ENCODE measurements at places on chromosomes 11 and 22.
A peak's percentile ranks its signal among the peaks of the same experiment; 100 is the strongest.

DNA sequence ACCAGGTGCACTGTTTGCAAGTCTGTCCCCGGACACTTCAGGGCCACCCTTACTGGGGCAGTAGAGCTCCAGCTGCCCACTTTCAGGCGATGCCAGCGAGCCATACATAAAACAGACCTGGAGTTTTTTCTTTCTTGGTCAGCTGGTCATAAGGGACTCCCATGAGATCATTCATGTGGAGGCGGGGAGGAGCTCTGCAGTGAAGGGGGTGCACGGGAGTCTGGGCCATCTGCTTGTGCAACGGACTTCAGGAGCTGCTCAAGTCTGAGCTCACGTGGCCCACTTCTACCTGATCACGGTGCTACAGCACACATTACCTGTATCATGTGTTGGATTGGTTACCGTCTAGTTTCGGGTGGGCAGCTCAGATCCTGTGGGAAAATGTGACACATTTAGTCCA lies 9.2 kb upstream of the MRGPRF start:
- no peak for DNase-seq

GRCh38 chr11:36441610-36442208 lies 68.4 kb downstream of the TRAF6 start:
- DNase-seq: no peak

DNA sequence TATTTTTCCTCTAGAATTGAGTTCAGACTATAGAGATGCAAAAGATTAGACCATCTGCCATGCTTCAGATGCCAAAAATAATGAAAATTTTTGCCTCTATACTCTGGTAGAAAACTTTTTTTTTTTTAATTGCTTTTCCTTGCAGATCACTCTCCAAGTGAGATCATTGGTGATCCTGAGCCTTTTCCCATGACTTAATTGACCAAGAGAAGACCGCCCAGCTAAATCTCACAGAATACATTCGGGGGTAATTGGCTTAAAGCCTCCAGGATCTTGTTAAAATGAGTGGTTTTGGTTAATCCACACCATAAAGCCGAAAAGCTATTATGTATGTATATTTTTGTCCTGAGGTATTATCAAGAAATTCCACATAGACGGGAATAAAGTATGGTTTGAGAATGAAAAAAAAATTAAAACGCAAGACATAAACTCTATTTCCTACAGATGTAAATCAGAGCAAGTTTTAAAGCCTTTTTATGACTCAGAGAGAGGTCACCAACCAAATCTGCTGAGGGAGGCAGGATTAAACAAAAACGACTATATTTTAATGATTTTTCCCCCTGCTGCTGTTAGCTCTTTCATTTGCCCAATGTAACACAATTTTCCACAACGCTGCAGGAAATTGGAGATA lies 64.0 kb downstream of the PARVA start:
- DNase-seq: no peak

GRCh38 chr11:124174001-124174583 lies 9.1 kb upstream of the OR10D3 start:
- no peak for DNase-seq

DNA sequence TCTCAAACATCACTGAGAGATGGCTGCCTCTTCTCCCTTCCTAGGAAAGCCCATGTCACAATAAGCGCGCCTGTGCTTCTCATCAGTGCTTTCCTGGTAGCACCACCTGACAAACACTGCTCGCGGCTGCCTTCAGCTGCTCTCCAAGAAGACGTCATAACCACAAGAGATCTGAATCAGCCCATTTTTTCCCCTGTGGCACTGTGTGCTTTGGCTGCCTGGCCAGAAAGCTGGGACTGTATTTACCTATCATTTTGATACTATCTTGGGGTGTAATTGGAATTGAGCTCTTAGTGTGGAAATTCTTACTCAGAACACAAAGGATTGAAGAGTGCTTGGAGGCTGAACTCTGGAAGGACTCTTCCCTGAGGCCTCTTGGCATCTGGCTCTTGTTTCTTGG lies 50.3 kb upstream of the EHF start:
- no peak for DNase-seq

- no peak for DNase-seq
Observed at GRCh38 chr11:15671216-15671615, 556.5 kb downstream of the INSC start.

GRCh38 chr22:26404851-26405421 lies 24.1 kb upstream of the ASPHD2 start:
- no peak for DNase-seq

- DNase-seq: no peak
Observed at GRCh38 chr22:38016182-38017151, 32.1 kb upstream of the SOX10 start.

DNA sequence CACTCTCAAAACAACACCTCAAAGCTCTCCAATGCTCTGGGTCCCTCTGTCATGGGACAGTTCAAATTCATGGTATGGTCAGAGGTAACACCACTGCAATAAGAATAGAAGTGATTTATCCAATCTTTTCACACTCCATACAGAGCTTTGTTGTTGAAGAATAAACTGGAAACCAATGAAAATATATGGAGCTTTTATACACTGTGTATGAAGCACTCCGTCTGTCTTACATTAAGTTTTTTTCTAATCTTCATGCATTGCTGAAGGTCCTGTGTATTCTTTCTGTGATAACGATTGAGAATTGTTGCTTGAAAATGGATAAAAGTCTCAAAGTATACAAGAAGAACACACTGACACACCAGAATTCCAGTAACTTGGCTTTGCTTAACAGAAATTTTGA lies 603.7 kb upstream of the LUZP2 start:
- no peak for DNase-seq

- DNase-seq: no peak
Observed at GRCh38 chr11:87967459-87967858, 207.8 kb downstream of the RAB38 start.

GRCh38 chr22:45977551-45978274 lies 751 bp upstream of the WNT7B start:
- DNase-seq: no peak

DNA sequence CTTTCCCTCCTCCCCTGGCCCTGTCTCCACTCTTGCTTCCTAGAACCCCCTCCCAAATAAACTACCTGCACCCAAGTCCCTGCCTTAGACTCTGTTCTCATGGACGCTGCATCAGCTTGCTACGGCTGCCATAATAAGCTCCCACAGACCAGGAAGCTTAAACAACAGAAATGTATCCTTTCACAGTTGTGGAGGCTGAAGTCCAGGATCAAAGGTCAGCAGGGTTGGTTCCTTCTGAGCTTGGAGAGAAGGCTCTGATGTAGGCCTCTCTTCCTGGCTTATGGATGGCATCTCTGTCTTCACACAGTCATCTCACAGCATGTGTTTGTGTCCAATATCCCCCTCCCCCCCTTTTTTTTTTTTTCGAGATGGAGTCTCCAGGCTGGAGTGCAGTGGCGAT lies 23.4 kb downstream of the CBX7 start:
- DNase-seq: no peak

DNA sequence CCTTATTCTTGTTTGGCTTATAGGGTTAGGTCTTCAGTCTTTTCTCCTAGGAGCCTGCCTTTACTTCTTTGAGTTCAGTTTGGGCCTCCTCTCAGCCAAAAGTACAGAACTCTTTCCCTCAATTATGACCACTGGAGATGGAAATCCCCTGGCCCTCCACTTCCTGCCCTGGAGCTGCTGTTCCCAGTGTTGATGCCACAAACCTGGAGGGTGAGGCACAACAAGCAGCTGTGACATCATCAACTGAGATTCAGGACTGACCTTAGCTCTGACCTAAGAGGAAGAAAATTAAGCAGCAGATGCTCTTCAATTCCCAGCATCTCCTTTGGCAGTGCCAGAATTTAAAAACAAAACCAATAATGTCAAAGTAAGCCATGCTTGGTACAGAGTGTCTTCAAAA lies 3.0 kb downstream of the ABTB2 start:
- DNase-seq: no peak

GRCh38 chr22:20420157-20420842 lies 17.3 kb downstream of the SCARF2 start:
- DNase-seq: no peak

DNA sequence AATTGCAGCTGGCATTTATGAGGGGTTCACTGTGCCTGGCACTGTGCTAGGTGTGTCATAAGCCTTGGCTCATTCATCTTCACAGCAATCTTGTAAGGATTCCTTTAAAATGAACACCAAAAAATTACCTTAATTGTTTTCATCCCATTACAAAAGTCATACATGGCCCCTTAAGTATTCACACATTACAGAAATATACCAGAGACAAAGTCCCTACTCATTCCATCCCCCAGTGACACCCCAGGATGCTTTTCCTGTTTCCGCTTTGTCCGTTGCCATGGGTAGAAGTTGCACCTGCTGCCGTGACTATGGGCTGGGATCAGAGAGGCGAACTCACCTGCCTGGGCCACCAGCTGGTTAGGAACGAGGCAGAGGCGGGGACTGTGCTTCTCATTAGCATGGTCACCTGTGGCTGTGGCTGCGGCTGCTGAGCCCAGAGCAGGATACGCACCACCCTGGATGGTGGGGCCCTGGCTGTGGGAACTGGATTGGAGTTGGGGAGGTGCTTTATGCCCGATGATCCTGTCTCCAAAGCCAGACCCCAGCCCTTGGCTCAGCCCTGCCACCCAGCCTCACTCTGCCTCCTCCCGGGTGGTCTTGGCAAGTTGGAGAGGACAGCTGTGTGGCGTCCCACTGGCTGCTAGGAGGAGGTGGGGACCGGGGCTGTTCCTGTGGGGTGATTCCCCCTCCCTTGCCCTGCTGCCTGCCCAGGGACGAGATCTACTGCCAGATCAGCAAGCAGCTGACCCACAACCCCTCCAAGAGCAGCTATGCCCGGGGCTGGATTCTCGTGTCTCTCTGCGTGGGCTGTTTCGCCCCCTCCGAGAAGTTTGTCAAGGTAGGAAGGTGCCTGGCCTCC lies 60.8 kb downstream of the MYO7A start:
- DNase-seq: no peak

DNA sequence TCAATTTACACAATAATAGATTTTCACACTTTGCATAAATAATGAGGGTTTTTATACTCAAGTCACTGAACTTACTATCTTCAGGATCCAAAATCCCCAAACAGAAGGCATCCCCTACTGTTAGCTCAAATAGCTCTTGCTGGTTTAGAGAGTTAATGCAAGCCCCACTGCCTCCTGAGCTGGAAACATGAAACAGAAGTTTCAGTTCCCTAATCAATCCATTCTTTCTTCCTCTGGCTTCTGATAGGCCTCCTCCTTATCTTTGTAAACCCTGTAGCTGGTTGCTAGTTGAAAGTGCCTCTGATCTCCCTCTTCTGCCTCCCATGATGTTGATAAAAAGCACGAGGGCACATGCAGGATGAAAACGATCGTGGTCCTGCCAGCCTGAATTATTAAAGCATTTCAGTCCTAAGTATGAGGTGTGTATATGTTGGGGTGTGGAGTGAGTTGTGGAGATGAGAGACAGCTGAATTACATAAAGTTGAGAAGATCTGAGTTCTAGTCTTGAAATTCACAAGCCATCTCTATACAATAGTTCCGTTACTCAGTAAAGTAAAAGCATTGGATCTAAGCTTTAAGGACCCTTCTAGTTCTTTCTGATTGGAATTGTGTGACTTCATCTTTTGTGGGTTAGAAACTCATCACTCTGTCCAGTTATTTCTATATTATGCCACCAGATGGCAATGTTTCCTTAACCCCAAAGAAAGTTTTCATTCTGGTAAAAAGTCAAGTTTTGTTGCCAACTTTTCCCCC lies 35.0 kb upstream of the EHF start:
- no peak for DNase-seq

- no peak for DNase-seq
Observed at GRCh38 chr11:111408789-111409727, 30.0 kb upstream of the POU2AF1 start.

GRCh38 chr11:71086687-71087258 lies 165.6 kb downstream of the SHANK2 start:
- no peak for DNase-seq

DNA sequence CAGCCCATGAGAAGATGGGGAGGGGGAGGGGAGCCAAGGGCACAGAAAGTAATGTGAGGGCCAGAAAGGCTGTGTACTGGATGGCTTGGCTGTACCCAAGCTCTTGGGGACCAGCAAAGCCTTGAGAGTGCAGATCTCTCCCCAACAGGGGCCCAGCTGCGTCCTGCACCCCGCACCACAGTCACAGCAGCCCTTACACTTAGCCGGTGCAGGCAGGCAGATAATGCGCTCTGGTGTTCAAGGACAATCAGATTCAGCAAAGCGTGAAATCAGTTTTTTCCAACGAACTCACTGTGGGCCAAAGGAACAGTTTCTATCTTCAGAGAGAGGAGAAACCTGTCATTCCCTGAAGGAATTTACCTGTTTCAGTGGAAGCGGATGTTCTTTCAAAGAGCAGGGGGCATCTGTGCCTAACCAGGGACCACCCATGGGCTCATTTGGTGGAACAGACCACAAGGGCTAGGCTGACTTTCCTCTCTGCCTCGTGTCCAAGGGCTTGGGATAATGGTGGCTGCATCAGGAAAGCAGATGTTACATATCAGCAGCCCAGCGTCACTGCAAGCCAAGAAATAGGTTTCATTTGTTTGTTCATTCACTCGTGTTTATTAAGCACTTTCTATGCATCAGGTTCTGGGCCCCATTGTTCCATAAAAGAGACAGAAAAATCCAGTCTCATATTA lies 81.2 kb upstream of the SPON1 start:
- no peak for DNase-seq

DNA sequence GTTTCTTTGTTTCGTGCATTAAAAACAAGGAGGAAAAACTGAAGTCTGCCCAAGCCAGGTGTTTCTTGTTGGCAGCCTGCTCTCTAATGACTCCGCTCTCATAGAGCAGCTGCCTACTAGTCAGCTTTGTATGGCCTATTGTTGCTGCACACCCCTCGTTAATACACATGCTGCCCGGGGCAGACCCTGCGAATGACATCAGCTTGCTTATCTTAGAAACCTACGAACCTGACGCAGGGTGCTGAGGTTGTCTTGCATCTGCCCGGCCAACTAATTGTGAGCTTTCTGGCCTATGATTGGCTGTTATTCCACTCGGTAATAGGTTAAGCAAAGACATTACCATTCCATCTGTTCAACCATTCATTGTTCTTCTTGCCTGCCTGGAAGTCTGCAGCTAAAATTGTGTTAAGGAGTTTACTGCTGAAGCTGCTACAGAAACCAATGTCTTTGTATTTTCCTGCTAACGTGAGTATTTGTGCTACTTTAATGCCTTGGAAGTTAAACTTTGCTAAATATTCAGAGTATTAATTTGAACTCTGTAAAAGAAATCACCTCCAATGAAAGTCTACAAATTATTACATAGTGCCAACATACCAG lies 37.5 kb downstream of the ZC3H12C start:
- no peak for DNase-seq

- no peak for DNase-seq
Observed at GRCh38 chr11:83044958-83045712, 26.6 kb downstream of the RAB30 start.

- peak; percentile 48 for DNase-seq
Observed at GRCh38 chr11:11265994-11266606, 87.0 kb downstream of the CSNK2A3 start.

- DNase-seq: peak; percentile 8
Observed at GRCh38 chr11:17014321-17014832, at the start of gene PLEKHA7. PLEKHA7 (minus strand) TSS chr11:17014414; CDS start chr11:17014401, 13 bp downstream.

DNA sequence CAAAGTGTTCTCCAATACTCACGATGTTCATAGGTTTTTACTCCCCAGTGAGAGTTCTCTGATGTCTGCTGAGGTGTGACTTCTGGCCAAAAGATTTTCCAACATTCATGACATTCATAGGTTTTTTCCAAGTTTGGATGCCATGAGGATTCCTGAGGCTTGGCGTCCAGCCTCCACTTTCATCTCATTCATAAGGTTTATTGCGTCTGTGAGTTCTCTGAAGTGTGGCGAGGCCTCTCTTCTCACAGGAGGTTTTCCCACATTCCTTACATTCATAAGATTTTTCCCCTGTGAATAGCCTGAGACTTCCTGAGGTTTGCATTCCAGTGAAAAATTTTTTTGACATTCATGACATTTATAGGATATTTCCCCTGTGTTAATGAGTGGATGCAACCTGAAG lies 1014.1 kb downstream of the LRRC4C start:
- no peak for DNase-seq

Data from stimulated activated CD4-positive, alpha-beta T cell treated with anti-CD3 and anti-CD28 coated beads, Interleukin-4, amount 100 ng/mL, for 4 hours (primary cell).